CD4-positive, alpha-beta memory T cell (primary cell): ENCODE measurements at places on chromosomes 16 and 17.
A peak's percentile ranks its signal among the peaks of the same experiment; 100 is the strongest.

GRCh38 chr16:68040506-68041288, 17.6 kb downstream of the DUS2 start:
- peak; percentile 86 for DNase-seq
- H3K36me3 ChIP-seq, result no peaks in the 10 kb centered on the region
- no peak overlapping the region for H3K4me3 ChIP-seq
- no peak overlapping the region for H3K27ac ChIP-seq

- no peak overlapping the region for H3K27ac ChIP-seq
- no peaks in the 10 kb centered on the region for H3K36me3 ChIP-seq
- no peaks in the 10 kb centered on the region for H3K4me1 ChIP-seq
- H3K27me3 ChIP-seq, result no peaks in the 10 kb centered on the region
- DNase-seq, result no peak
Measured at GRCh38 chr16:72202014-72202413, 30.1 kb upstream of the PMFBP1 start.

DNA sequence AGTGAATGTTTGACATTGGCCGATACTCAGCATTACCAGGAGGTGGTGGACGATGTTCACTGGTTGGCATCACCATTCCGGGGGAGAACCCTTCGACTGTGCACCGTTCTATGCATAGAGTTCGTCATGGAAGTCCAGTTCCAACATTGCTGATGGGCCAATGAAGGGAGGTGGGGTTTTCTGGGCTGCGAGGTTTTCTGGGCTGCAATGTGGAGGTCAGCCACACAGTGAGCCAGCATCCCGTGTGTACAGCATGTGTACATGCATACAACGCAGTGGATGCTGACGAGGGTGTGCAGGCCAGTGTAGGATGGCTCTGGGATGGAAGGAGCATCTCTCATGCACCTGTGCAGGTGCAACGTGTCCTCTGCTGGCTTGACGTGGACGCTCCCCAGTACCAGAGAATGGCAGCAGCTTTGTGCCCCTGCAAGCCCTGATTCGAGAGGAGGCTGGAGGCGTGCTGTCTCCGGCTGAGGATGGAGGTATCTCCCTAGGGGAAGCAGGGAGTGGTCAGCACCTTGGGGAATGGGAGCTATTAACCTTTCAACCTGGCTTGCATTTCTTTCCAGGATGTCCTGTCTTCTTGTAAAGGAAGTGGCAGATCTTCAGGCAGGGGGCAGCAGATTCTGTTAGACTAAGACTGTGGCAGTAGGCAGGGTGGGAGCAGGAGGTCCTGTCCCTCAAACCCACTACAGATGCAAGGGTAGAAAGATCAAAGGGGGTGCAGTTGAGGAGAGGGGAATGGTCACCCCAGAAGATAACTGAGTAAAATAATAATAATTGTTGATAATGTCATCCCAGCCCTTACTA, 98.2 kb downstream of the CYLD start:
- H3K4me1 ChIP-seq, result peaks cover 6% of the 10 kb centered on the region
- H3K4me3 ChIP-seq, result no peak overlapping the region
- H3K36me3 ChIP-seq, result no peaks in the 10 kb centered on the region
- no peak for DNase-seq

- peaks cover 10% of the 10 kb centered on the region for H3K4me1 ChIP-seq
- H3K36me3 ChIP-seq, result no peaks in the 10 kb centered on the region
- no peaks in the 10 kb centered on the region for H3K27me3 ChIP-seq
- H3K4me3 ChIP-seq, result no peak overlapping the region
- H3K27ac ChIP-seq, result no peak overlapping the region
Measured at GRCh38 chr17:14360856-14361255, 60.0 kb downstream of the HS3ST3B1 start.

- no peak overlapping the region for H3K27ac ChIP-seq
- H3K4me3 ChIP-seq, result no peak overlapping the region
- peaks cover 12% of the 10 kb centered on the region for H3K36me3 ChIP-seq
- no peak for DNase-seq
Measured at GRCh38 chr16:490768-491167, 36.7 kb upstream of the CAPN15 start.

DNA sequence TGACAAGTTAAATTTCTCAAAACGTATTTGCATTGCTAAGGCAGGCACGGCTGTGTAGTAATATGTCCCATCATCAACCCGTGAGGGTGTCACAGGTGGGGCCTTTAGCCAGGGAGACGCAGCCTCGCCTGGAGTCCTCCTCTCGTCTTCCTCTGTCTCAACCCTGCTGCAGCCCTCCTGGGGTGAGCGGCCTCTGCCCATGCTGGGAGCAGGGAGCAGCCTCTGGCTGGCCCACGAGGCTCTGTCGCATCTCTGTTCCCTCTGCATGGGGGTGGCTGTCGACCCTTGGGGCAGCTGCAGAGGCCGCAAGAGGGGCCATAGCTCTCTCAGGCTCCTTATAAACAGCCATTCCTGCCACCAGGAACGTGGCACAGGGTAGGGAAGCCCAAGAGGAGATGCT, 806 bp upstream of the SMIM5 start:
- no peak for DNase-seq
- peaks cover 13% of the 10 kb centered on the region for H3K4me1 ChIP-seq
- H3K4me3 ChIP-seq, result no peak overlapping the region

GRCh38 chr16:1042866-1043265, 29.7 kb upstream of the SSTR5 start:
- no peak overlapping the region for H3K27ac ChIP-seq
- no peak for DNase-seq
- H3K4me3 ChIP-seq, result no peak overlapping the region
- H3K4me1 ChIP-seq, result no peaks in the 10 kb centered on the region
- H3K36me3 ChIP-seq, result no peaks in the 10 kb centered on the region

DNA sequence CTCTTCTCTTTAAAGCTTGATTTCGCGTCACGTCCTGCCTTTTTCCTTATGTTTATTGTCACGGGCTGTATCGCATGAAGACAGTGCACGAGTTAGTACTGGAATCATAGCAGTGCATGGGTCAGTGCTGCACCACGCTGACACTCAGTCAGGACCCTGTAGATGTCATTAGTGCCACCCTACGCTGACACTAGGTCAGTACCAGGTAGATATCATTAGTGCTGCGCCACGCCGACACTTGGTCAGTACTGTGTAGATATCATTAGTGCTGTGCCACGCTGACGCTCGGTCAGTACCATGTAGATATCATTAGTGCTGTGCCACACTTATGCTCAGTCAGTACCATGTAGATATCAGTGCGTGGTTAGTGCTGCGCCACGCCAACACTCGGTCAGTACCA, 106.2 kb upstream of the ZNF469 start:
- no peaks in the 10 kb centered on the region for H3K36me3 ChIP-seq
- no peak overlapping the region for H3K4me3 ChIP-seq
- H3K27me3 ChIP-seq, result no peaks in the 10 kb centered on the region
- H3K27ac ChIP-seq, result no peak overlapping the region
- no peaks in the 10 kb centered on the region for H3K4me1 ChIP-seq

GRCh38 chr16:5196204-5196603, 98.6 kb upstream of the EEF2KMT start:
- H3K27me3 ChIP-seq, result no peaks in the 10 kb centered on the region
- H3K27ac ChIP-seq, result no peak overlapping the region
- H3K4me3 ChIP-seq, result no peak overlapping the region
- no peaks in the 10 kb centered on the region for H3K4me1 ChIP-seq

GRCh38 chr17:32869345-32870026, 7.4 kb downstream of the MYO1D start:
- H3K36me3 ChIP-seq, result no peaks in the 10 kb centered on the region
- H3K27ac ChIP-seq, result no peak overlapping the region
- DNase-seq, result no peak
- H3K4me1 ChIP-seq, result no peaks in the 10 kb centered on the region

GRCh38 chr17:7184647-7185046, 5.5 kb upstream of the ASGR1 start:
- no peak for DNase-seq
- no peaks in the 10 kb centered on the region for H3K27me3 ChIP-seq
- H3K4me3 ChIP-seq, result no peak overlapping the region
- no peaks in the 10 kb centered on the region for H3K4me1 ChIP-seq
- no peaks in the 10 kb centered on the region for H3K36me3 ChIP-seq

DNA sequence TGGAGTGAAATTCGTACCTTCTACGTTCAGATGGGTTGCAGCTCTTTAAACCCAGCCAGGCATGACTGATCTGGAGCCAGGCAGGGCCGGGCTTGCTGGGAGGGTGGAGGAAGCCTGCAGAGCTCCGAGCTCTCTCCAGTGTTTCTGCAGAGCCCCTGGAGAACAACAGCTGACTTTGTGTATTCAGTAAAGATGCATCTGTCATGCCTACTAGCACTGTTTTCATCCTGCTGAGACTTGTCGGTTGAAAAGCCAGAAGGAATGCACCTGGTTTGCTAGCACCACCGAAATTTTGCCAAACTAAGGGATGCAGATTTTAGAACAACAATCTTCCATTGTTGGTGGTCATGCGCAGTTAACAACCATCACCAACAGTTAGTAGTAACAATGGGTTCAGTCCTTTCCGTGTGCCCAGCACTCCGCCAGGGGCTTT, 22.4 kb upstream of the SCNN1B start:
- no peak overlapping the region for H3K27ac ChIP-seq
- H3K27me3 ChIP-seq, result no peaks in the 10 kb centered on the region
- H3K4me3 ChIP-seq, result no peak overlapping the region
- no peak for DNase-seq
- no peaks in the 10 kb centered on the region for H3K36me3 ChIP-seq
- no peaks in the 10 kb centered on the region for H3K4me1 ChIP-seq

- no peaks in the 10 kb centered on the region for H3K36me3 ChIP-seq
- H3K4me3 ChIP-seq, result peak overlapping the region; percentile 77
- DNase-seq, result no peak
Measured at GRCh38 chr17:82753201-82753464, 1.3 kb downstream of the TBCD start.

- no peaks in the 10 kb centered on the region for H3K27me3 ChIP-seq
- H3K36me3 ChIP-seq, result peaks cover 17% of the 10 kb centered on the region
- no peaks in the 10 kb centered on the region for H3K4me1 ChIP-seq
- no peak overlapping the region for H3K27ac ChIP-seq
- no peak for DNase-seq
Measured at GRCh38 chr17:68539548-68540467, 27.6 kb downstream of the PRKAR1A start.

GRCh38 chr16:9966569-9967157, 215.6 kb downstream of the GRIN2A start:
- H3K27ac ChIP-seq, result no peak overlapping the region
- DNase-seq, result no peak
- H3K4me3 ChIP-seq, result no peak overlapping the region
- H3K36me3 ChIP-seq, result no peaks in the 10 kb centered on the region

- H3K4me3 ChIP-seq, result no peak overlapping the region
- H3K4me1 ChIP-seq, result no peaks in the 10 kb centered on the region
- H3K27me3 ChIP-seq, result no peaks in the 10 kb centered on the region
- no peaks in the 10 kb centered on the region for H3K36me3 ChIP-seq
- no peak for DNase-seq
Measured at GRCh38 chr16:78628461-78629045, 529.1 kb downstream of the WWOX start.

DNA sequence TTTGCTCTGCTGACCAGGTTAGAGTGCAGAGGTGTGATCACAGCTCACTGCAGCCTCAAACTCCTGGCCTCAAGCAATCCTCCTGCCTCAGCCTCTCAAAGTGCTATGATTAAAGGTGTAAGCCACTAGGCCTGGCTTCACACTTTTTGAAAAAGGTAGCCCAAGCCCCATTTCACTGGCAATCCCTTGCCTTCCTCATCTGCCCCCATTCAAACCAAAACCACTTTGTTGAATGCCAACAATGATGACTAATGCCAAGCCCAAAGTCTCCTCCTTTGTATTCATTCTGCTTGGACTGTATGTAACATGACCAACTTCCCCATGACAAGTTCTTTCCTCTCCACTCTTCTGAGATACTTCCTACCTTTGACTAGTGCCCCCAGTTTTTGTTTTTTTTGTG, 33.1 kb downstream of the N4BP1 start:
- no peaks in the 10 kb centered on the region for H3K27me3 ChIP-seq
- no peak overlapping the region for H3K27ac ChIP-seq
- DNase-seq, result no peak
- H3K36me3 ChIP-seq, result no peaks in the 10 kb centered on the region

- no peak overlapping the region for H3K27ac ChIP-seq
- H3K4me3 ChIP-seq, result no peak overlapping the region
- DNase-seq, result no peak
- H3K4me1 ChIP-seq, result no peaks in the 10 kb centered on the region
Measured at GRCh38 chr16:64122177-64122576, 999.7 kb downstream of the CDH11 start.

- H3K27ac ChIP-seq, result no peak overlapping the region
- H3K4me1 ChIP-seq, result peaks cover 65% of the 10 kb centered on the region
- no peaks in the 10 kb centered on the region for H3K36me3 ChIP-seq
- H3K4me3 ChIP-seq, result no peak overlapping the region
- H3K27me3 ChIP-seq, result no peaks in the 10 kb centered on the region
- DNase-seq, result no peak
Measured at GRCh38 chr17:80704381-80704819, 159.8 kb downstream of the RPTOR start.

DNA sequence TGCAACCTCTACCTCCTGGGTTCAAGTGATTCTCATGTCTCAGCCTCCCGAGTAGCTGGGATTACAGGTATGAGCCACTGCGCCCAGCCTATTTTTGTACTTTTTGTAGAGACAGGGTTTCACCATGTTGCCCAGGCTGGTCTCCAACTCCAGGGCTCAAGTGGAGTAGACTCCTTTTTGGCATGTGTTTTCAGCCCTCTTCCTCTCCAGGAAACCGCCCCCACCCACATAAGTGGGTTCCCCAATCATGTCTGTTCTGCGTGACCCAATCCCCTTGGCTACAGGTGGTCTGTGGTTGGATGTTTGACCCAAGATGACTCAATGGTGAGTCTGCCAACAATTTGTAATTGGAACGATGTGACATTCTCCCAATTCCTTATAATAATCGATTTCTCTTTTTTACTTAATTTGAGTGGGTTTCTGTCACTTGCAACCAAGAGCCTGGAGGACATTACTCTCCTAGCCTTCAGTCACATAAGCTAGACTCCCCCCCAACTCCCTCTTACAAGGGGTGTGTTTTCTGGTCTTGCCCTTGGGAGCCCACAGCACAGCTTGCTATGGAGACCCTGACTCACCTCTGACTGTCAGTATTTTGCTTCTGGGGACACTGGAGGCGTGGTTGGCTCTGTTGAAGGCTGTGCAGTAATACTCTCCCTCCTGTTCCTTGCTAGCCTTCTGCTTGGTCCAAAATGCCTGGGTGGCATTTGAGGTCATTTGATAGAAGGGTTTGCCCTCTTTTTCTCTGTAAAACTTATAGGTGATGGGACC, 34.9 kb downstream of the PECAM1 start:
- H3K4me1 ChIP-seq, result peaks cover under 1% of the 10 kb centered on the region
- no peaks in the 10 kb centered on the region for H3K36me3 ChIP-seq
- no peak overlapping the region for H3K27ac ChIP-seq
- DNase-seq, result no peak
- no peaks in the 10 kb centered on the region for H3K27me3 ChIP-seq

- peaks cover 90% of the 10 kb centered on the region for H3K4me1 ChIP-seq
- DNase-seq, result no peak
- H3K27ac ChIP-seq, result peak overlapping the region; percentile 39
Measured at GRCh38 chr16:88465387-88465983, 12.4 kb downstream of the ZFPM1 start.

- H3K27ac ChIP-seq, result no peak overlapping the region
- H3K4me3 ChIP-seq, result no peak overlapping the region
- peaks cover 15% of the 10 kb centered on the region for H3K4me1 ChIP-seq
- H3K27me3 ChIP-seq, result no peaks in the 10 kb centered on the region
- DNase-seq, result no peak
Measured at GRCh38 chr17:82338858-82339633, 5.5 kb upstream of the SECTM1 start.
